ENCODE measurements at places on chromosomes 4 and X.

DNA sequence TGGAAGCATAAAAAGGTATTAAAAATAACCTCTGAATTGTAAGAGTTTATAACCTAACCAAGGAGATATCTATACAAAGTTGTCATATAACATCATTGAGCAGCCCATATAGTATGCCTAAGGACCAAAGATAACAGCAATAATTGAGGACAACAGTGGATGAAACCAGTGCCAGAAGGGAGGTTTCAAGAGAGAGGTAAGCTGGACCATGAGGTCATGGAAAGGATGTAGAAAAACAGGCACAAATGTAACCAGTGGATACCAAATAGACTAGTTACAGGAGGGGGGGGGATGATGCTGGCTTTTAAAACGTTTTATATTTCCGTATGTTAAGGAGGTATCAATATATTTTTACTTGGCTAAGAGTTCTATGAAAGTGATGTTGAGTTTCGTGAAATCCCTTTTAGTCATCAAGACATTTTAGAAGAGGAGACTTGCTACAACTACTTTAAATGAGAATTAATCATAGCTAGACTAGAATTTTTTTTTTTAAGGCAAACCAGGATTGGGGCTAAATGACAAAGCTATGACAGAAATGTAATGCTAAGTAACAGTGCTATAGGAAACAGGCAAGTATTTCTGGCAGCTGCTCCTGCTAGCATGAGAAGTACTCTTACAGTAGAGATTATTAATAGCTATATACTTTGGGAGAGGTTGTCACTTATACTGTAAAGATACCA, 161.1 kb downstream of the FBXW7 start:
- no peak for DNase-seq

DNA sequence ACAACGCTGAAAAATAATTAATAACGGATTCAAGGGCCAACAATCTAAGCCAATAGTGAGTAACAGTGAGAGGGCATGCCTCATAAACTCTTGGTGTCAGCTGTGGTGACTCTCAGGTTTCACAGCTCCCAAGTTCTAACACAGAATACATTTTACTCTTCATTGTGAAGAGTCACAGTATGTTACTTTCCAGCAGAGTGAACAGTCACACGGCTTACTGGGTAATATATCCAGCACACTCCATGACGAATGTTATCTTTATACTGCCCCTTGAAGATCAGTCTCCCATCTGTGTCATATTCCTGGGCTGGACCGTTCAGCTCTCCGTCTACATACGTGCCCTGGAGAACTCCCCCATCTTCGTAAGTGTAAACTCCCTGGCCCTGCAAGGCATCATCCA, 23.1 kb downstream of the SETD7 start:
- no peak for DNase-seq

DNA sequence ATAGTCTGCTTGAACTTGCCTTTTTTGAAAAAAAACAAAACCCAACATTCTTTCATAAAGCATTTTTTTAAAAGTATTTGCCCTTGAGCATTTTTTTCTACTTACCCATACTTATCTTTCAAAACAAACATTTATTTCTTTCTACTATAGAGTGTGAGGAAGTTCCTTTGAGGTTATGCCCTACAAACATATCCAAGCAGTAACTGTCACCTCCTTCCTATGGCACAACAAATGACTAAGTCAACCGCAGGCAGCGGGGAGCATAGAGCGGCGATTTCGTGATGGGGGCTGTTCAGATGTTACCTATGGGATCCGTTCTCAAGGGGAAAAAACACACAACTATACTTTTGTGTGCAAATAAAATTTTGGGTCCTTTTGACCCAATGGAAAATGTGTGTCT, 19.4 kb downstream of the SPRY1 start:
- peak; percentile 54 for DNase-seq

- peak; percentile 84 for DNase-seq
These were observed 31.8 kb downstream of the ANXA10 start for GRCh38 chr4:168124008-168124641.

DNA sequence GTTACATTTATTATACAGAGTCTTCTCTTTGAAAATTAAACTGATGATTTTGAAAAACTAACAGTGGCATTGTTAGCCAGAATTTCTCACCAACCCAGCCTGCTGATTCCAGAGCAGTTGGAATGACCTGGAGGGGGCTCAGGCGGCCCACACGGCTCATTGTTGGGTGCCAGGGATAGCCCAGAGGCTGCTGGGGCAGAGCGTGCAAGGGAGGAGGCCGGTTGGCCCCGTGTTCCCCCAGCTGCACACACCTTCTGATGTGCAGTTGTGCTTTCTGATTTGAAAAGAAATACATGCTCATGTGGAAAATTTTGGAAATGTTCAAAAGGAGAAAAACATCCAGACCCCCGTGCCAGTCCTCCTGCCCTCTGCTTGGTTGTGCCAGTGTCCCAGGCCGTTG, 20.6 kb downstream of the WFS1 start:
- DNase-seq, result no peak

DNA sequence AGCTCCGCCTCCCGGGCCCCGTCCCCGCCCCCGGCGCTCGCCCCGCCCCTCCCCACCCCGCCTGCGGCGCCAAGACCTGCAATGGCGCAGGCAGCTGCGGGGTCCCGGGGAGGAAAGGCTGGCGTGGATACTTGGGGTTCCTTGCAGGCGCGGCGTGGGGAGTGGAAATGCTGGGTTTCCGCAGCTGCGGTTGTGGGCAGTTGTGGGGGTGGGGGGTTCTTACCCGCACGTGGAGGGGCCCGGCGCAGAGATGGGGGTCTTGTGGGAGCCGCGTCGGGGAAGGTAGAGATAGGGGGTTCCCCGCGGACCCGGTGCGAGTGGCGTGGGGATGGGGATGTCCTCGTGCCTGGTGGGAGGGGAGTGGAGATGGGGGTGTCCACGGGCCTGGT, 680 bp upstream of the ASMTL start:
- no peak for DNase-seq

DNA sequence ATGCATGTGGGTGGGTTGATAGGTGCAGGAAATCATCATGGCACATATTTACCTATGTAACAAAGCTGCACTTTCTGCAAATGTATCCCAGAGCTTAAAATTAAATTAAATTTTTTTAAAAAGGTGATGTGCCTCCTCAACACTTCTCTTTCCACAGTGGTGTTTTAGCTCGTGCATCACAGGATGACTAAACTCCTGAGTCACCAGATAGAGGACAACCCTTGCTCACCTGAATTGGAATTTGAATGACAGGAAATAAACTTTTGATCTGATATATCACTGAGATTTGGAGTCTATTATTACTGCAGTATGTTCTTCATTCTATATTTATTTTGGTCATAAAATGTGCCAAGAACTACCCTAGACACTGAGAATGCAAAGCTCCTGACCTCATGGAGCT, 185.3 kb downstream of the MAPK10 start:
- peak; percentile 63 for DNase-seq

DNA sequence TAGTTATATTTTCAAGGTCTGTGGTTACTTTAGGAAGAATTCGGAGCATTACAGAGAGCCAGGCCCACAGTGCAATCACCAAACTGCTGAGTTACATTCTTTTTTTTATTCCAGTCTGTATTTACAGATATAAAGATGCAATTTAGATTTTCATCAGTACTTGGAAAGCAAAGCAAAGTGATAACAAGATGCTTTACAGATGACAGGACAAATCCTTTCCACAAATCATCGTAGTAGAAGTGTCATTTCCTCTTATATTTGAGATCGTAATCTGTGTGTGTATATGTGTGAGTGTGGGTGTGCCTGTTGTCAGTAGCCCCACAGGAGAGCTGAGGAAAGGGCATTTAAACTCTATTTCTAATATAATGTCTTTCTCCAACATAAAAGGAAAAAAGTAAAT, 1893.7 kb downstream of the STIM2 start:
- DNase-seq, result no peak

DNA sequence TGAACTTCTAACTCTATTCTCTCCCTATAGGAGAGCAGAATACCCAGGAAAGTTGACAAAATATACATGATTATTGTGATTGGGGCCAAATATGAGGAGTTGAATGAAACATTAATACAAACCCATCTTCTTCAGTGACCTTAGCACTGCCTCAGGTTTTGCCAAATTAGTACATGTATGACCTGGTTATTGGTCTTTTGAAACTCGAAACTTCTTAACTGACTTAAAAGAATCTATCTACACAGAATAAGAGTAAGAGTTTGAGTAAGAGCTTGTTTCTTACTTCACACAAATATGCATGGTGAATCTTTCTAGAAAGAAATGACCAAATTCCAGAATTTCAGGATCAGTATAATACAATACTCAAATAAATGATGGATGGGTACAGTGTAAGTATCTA, 213.0 kb upstream of the GK2 start:
- no peak for DNase-seq

DNA sequence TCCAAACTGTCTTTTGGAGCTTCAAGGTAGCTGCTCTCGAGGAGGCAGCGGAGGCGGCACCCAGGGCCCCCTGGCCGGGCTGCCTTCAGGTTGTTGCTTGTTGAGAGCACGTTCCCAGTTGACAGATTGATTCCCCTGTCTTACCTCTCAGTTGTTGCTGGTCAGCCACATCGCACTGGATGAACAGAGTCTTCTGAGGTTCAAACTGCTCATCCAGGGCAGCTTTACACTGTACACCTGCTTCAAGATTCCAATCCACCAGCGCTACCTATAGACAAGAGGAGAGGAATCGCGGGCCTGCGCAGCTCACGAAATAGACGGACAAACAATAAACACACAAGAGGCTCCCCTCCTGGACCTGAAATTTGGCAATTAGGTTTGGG, 497 bp downstream of the HPGD start:
- peak; percentile 50 for DNase-seq

GRCh38 chrX:68511255-68511654, 12.4 kb downstream of the YIPF6 start:
- DNase-seq, result peak; percentile 44

DNA sequence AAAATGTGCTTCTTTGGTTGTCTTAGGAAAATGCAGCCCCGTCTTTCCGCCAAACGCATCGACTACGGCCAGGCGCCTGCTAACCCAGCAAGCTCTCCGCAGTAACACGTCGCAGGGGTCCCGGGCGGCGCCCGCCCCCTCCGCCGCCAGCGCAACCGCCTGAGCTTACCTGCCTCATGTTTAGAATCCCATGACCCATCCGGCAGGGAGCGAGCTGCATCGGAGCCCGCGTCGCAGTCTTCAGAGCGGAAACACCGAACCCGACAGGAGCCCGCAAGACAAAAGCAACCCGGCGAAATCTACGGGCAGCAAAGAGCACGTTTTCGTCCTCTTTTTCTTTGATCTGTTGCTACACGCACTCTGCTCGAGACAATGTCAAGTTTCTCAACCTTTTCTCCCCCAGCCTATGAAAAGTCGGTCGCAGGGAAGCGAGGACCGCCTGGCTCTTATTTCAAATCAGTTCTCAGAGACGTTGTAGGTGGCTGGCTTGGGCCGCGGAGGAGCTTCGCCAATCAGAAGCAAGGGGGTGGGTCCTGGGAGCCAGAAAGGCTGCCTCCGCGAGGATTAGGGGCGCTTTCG, at the start of gene MID1:
TSS of gene MID1 (minus strand) at position 465 of the 579 bp plus-strand sequence. CDS start 53,038 bp downstream, outside the sequence.
- peak; percentile 81 for DNase-seq

- no peak for DNase-seq
These were observed 15.3 kb downstream of the SEPTIN6 start for GRCh38 chrX:119677654-119677981.

DNA sequence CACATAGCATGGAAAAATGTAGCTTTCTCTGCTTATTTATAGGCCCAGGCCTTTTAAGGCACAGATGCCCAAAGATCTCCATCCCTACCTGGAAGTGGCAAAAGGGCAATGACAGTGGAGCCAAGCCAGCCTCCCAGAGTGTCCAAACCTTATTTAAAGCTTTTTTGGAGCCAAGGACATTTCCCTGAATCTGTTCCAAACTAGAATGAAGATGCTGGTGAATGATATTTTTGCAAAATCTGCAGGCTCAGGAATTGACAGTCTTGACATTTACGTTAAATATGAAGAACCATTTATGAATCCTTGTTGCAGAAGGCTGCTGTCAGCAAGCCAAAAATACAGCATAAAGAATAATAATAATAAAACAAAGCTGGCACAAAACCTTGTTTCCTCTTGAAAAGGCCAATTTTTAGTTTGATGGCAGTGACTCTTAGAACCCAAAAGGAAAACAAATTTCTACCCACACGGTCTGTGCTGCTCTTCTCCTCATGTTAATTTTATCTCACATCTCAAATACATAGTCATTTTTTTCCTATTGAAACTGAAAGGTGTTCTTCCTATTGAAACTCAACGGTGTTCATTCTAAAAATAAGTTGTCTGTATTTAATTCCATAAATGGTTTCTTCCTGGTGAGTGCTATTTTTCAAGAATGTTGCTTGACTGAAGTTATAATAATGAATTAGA, 206.3 kb upstream of the TBL1X start:
- no peak for DNase-seq

DNA sequence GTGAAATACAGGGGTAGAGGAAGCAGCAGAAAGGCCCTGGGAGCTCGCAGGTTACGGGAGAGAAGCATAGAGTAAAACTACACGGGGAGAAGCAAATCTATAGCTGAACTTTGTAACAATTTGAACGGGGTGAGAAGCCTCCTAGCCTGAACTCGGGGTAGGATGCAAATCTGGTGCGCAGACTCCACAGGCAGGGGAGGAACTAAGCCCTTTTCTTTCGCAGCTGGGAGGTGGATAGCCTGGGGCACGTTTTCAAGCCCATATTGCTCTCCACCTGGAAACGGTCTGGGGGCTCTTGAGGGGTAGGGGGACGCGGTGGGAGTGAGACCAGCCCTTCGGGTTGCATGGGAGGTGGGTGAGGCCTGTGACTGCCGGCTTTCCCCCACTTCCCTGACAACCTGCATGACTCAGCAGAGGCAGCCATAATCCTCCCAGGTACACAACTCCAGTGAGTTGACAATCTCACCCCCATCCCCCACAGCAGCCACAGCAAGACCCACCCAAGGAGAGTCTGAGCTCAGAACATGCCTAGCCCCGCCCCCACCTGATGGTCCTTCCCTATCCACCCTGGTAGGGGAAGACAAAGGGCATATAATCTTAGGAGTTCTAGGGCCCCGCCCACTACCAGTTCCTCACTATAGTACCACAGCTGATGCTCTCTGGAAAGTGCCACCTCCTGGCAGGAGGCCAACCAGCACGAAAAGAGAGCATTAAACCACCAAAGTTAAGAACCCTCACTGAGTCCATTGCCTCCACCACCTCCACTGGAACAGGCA, 29.9 kb downstream of the SOWAHB start:
- peak; percentile 44 for DNase-seq

Measured in epithelial cell of esophagus (primary cell).